NCI-H524 (cell line): ENCODE measurements at places on chromosomes 6 and 20.

GRCh38 chr6:897528-898207 lies 204.7 kb upstream of the EXOC2 start:
- DNase-seq, result no peak

GRCh38 chr6:57017069-57017468 lies 29.4 kb upstream of the KIAA1586 start:
- DNase-seq, result no peak

DNA sequence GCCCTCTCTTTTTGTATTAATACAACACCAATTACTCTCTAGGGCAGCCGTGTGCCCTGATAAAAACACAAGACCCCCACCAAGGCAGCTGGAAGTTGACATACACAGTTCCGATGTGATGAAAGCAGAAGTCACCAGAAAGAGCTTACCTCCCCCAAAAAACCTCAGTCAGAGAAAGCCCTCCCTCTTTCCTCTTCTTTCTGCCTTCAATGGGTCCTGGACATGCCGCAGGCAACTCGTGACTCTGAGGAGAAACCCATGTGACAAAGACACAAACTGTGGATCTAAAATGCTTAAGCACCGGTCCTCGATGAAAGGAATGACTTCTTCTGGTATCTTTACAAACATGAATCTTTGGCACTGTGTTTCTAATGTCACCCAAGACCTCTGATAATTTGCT lies 117.7 kb upstream of the CCDC28A start:
- DNase-seq, result no peak

DNA sequence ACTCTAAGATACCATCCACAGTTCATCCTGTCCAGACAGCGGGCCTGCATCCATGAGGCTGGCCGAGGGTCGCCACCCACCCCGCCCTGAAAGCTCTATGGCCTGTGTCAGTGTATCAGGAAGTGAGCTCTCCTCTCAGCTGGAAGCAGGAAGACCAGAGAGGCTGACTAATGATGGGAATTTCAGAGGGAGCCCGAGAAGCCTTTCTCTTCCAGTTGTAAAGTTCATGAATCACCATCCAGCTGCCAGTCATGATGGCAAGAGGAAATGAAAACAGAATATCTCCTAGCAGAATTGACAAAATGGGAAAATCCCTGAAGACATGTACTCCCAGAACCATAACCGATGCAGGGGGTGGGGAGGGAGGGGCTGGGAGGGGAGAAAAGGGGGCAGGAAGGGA lies 109.6 kb upstream of the RPS6KA2 start:
- DNase-seq, result no peak

DNA sequence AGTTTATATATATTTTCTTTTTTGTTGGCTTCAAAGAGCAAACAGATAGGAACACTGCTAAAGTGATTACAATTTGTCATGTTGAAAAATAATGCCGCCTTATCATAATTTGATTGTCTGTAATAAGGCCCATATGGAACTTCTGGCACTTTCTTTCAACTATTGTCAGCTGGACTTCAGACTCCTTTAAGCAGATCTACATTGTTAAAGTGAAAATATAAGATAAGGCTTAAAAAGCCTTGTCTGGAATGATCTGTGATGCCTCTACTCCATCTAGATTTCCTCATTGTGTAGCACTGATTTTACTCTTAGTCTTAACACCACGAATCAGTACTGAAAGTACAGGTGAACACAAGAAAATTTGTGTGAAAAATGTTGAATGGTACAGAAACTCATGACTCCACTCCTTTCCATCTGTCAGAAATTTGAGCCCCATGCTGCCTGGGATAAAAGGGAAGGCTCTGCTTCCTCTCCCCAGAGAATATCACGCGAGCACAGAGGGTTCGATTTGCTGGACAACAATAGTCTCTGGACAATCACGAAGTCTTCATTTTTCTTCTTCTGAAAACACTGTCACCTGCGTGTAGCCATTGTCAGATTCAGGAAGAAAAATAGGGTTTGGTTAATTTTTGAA lies 56.0 kb downstream of the BCAS1 start:
- peak; percentile 62 for DNase-seq

GRCh38 chr6:107132330-107132954 lies 17.1 kb upstream of the BEND3 start:
- peak; percentile 29 for DNase-seq

- no peak for DNase-seq
These were observed 531.9 kb downstream of the QKI start for GRCh38 chr6:163946437-163946836.

DNA sequence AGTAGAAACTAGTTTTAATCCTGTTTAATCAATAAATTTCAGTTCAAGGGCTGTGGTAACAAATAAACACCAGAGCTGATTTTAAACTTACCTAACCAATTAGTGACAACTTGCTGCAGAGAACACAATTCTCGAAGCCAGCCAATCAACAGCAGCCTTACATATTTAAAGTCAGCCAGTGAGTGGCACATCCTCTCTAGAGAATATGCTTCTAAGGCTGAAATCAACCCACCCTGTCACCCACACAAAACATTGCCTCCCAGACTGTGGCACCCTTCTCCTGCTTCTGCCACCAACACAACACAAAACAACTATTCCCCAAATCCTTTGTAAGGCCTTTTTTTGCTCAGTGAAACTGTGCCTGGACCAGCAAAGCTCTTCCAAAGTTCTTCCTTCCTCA lies 306.0 kb downstream of the EYA4 start:
- peak; percentile 14 for DNase-seq

GRCh38 chr6:147909640-147910039 lies 401.1 kb downstream of the SAMD5 start:
- no peak for DNase-seq

DNA sequence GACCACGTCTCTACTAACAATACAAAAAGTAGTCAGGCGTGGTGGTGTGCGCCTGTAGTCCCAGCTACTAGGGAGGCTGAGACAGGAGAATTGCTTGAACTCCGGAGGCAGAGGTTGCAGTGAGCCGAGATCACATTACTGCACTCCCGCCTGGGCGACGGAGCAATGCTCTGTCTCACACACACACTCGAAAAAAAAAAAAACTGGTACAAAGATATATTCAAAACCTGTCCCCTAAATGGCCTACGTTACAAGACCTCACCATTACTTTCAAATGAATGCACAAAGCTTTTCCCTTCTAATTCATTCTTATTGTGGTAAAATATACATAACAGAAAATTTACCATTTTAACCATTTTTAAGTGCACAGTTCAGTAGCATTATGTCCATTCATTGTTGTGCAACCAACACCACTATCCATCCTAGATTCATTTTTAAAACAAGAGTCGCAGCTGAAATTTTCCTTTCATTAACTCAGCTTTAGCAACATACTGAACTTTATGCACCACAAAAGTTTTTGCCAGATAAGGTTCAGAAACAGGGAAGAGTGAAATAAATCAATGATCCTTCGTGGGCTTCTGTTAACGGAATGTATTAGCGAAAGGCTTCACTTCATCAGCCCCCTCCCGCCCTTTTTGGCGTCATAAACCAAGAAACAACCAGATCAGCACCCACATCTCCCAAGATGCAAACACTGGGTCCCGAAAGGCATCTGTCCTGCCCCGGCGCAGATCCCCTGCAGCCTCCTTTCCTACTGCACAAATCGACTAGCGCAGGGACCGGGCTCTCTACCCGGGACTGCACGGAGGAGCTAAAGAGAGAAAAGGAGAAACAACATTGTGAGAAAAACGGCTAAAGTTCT lies 825 bp upstream of the FAM135A start:
- DNase-seq, result peak; percentile 58

GRCh38 chr20:34037121-34037520 lies 43.4 kb downstream of the RALY start:
- DNase-seq, result peak; percentile 28

DNA sequence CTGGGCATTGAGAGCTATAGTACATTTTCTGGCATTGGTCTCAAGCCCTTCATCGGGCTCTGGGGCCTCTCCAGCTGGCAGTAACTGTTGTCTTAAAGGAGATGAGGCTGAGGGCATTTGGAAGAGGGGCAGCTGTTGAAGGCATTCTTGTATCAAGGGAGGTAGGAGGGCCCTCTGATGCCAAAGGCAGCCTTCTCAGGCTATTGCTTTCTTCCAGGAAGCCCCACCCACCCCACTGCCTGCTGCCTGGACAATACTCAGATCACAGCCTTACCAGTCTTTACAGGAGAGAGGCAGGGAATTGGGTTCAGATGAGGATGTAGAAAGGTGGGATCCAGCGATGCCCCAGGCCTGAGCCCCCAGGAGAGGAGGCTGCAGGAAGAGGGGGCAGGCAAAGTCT lies 46.0 kb downstream of the CPXM1 start:
- DNase-seq, result no peak
